Fibroblast of skin of left biceps (primary cell): ENCODE measurements at places on chromosomes 13 and 19.

DNA sequence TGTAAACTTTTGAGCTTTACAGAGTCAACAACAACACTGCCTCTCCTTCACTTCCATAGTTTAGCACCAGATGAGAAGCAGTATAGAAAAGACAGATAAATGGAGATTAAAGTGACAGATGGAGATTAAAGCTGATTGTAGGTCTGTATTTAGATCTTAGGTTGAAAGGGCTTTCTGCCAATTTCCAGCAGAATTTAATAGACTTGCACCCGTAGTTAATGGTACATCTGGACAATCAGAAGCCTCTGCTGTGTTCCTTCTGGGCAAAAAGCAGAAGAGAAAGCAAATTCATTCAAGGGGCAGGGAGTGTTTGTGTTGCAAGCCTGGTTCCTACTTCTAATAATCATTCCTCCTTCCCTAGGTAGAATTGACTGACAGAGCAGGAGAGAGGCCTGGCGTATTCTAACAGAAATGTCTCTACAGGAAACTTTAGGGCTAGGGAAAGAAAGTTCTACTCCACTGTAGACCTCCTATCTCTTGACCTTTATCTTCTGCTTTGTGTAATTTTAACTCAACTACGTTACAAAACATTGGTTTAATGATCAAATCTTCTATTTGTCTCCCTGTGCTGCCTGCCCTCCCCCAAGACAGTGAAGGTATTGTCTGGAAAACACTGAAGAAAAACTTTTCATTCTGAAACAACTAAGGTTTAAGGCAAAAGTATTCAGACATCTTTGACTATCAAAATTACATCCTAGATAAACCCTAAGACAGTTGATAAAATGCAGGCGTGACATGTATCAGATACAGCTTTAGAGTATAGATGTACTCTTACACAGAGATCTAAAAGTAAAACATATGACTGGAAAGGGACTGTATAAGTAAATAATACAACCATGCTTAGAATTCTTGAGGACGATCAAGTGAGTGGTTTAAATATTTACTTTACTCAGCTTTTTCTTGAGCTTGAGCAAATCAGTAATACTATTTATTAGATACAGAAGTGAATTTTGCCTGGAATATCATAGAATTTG is 44.4 kb downstream of the GPC6 start:
- DNase-seq: no peak

DNA sequence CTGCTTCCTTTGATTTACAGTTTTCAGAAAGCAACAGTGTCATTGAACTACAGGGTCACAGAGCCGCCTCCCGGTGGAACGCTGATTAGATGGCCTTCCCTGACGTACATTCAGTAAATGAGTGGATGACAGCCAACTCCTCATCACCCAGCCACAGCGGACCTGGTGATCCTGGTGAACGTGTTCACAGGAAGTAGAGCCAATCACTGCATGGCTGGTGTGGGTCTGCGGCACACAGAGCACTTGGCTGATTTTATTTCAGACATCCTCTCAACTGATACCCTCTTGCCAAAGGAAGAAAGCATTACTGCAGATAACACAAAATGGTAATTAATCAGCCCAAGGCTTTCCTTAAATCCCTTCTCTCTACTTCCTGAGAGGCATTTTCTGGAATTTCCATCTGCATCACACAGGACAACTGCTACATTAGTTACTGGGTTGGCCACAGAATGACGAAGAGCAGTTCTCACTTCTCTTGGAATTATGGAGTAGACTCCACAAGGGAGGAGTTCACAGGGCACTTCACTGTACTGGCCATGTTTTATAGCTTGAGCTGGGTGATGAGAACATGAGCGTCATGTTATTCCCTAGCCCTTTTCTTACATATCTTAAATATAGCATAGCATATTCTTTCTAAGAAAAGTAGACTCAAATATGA is 84.0 kb upstream of the SLC7A1 start:
- DNase-seq: no peak

DNA sequence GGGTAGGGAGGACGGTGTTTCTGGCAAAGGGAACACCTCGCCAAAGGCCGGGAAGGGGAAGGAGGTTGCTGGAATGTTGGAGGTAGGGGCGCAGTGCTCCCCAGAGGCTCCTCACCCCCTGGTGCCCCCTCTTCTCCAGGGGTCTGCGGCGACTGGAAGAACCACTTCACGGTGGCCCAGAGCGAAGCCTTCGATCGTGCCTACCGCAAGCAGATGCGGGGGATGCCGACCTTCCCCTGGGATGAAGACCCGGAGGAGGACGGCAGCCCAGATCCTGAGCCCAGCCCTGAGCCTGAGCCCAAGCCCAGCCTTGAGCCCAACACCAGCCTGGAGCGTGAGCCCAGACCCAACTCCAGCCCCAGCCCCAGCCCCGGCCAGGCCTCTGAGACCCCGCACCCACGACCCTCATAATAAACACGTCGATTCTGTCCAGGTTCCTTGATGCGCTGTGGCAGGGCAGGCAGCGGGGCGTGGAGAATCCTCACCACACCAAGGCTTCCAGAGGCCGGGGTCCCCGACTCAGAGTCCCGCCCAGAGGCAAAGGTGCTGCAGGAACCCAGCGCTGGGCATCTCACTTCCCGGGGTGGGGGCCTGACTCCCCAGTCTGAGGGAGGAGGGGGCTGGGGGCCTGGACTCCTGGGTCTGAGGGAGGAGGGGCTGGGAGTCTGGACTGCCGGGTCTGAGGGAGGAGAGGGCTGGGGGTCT is 7.4 kb upstream of the SPACA4 start:
- no peak for DNase-seq

GRCh38 chr19:6793973-6794372 is 21.5 kb downstream of the VAV1 start:
- no peak for DNase-seq

DNA sequence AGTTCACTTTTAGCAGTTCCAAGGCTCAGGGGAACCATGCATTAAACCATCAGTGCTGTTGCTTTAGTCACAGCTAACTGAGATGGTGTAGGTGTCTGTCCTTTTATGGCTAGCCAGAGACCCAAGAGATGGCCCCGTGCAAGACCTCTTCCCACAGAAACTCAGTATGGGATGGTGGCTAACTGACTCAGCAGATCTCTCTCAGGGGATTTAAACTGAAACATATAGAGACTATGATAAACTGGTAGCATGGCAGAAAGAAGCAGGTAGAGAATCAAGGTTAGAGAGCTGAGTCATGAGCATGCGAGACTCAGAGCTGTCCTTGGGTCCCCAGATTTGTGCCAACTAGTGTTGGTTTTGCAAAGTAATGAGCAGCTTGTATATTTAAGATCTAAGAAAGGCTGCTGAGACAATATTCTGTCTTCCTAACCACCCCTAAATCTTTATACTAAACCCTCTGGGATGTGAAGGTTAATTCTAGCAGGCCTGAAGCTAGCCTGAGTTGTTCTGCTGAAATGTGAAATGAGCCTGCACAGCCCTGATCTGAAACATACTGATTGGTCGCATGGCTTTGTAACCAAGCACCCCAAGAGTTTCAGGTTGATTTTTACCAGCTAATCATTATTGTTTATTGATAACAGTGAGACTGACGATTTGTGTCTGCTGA is 6.5 kb upstream of the SCEL start:
- no peak for DNase-seq

- DNase-seq: no peak
Observed at GRCh38 chr13:109154546-109154945, 525.1 kb downstream of the MYO16 start.

- no peak for DNase-seq
Observed at GRCh38 chr13:32107474-32107873, 75.9 kb downstream of the FRY start.

DNA sequence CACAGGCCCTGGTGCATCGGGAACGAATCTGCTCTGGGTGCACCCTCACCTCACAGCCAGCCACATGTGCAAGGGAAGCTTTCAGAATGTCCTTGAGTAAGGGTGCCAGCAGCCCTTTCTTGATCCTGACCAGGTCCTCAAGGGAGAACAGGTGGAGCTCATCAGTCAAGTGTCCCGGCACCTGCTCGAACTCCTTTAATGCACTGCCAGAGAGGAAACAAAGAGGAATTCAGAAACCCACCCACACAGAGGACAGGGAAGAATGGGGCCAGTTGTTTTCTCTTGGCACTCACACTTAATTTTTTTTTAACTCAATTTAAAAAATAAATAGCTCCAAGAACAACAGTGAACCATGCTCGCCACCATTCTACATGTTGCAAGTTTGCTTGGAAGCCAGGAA is 41.7 kb downstream of the RUBCNL start:
- no peak for DNase-seq

- DNase-seq: no peak
Observed at GRCh38 chr19:24081056-24081455, 5.9 kb upstream of the ZNF254 start.

GRCh38 chr19:15156391-15156790 is 44.4 kb downstream of the NOTCH3 start:
- no peak for DNase-seq

DNA sequence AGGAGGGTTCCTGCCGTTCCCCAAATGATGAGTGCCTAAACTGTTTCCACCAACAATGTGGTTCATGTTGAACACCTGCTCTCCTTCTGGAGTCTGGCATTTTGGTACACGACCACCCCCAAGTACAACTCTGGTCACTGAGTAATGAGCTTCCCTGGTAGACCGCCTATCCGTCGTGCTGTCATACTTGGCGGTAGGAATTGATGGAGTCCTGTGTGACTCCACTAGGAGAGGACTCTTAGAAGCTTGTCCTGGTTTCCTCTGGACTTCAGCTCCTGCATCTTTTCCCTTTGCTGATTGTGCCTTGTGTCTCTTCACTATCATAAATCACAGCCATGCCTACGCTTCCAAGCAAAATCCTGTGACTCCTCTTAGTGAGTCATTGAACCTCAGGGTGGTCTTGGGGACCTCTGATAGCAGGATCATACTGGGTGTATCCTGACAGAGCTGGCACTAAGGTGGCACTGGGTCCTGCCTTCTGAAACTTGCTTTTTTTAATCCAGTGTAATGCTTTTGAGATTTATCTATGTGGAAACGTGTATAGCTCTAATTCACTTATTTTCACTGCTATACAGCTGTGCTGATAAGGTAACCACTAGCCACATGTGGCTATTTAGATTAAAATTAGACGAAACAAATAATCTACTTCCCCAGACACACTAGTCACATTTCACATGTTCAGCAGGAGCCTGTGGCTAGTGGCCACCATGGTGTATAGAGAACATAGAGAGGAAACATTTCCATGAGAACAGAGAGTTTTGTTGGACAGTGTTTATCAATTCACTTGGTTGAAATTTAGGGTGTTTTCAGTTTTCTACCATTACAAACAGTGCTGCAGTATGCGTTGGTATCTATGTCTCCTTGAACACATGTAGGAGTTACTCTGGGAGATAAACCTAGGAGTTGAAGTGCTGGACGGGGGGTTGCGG is 6.1 kb upstream of the ASF1B start:
- no peak for DNase-seq

- DNase-seq: no peak
Observed at GRCh38 chr19:16829822-16830289, 658 bp downstream of the SIN3B start.

DNA sequence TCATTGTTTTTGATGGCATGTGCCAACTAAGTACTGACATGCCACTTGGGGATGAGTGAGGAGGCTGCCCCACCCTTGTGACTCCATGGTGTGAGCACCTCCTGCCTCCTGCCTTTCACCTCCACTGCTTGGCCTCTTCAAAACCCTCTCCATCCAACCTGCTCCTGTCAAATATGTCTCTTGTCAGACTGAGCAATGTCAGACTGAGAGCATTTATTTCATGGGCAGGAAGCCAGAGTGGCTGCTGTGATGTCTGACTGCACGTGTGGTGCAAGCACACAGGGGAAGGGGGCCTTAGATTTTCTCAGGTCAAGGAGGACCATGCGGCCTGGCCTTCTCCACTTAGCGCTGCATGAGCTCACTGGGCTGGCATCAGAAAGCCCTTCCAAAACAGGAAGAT is 68.3 kb downstream of the STARD13 start:
- no peak for DNase-seq

DNA sequence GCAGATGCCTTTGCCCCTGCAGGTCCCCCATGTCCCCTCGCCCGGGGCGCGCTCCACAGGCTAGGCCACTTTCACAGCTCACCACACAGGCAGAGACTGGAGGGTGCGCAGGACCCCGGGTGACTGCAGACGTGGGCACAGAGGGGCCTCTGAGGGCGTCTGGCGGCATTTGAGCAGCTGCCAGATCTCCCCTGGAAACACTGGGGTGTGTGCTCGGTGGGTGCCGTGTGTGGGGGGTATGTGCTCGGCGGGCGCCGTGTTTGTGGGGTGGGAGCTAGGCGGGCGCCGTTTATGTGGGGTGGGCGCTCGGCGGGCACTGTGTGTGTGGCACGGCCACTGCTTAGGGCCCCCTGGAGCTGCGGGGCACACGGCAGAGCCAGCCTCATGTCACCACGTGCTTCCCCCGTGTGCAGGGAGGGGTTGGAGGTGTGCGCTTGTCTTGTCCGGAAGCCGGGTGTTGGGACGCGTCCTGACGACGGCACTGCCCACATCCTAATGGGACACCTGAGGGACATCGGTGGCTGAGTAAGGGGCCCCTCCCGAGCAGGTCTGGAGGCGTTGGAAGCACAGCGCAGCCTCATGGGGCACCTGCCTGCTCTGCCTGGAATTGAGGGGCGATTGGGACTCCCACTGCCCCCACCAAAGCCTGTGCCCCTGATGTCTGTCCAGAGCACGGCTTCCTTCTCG is 16.7 kb downstream of the CSNK1G2 start:
- no peak for DNase-seq

DNA sequence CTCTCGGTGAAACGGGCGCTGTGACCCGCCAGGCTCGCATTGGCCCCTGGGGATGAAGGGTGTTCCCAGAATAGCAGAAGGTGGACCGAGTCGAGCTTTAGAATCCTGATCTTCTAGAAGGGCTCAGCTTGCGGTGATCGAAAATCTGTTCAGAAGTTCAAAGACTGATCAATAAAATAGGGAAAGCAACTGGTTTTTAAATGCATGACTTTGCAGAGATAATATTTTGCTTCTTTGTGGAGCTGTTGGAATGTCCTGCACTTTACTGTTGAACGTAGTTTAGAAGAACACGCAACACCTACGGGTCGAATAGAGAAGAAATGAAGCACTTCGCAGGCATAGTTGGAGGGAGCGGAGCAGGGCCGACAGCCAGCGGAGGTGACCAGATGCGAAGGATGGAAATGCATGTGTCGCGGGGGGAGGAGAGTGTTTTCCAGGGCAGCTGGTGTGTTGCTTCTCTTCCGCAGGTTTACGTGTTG is 766 bp downstream of the CEBPG start:
- no peak for DNase-seq

- no peak for DNase-seq
Observed at GRCh38 chr19:28988066-28988465, 224.9 kb downstream of the UQCRFS1 start.

DNA sequence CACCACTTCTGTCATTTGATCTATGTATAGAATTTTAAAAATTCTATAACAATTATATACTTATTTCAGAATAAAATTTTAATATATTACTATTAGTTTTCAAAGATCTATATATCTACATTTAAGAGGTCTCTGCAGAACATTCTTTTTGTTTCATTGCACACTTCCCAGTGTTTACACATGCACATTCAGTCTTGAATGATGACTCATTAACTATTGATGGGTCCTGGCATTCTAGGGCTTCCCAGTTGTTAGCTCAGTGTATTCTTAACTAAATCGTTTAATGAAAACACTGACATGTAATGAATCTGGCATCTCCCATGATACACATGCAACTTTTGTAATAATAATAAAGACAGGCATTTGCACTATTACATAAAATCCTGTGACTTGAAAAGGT is 324.6 kb downstream of the KLF12 start:
- DNase-seq: no peak
